ENCODE measurements at places on chromosomes 11 and 22. TPM values are rescaled to one million over a fixed set of nuclear protein-coding genes. Genes with fewer than 3 reads are reported as not detected.

GNAZ gene
- total RNA-seq, result 0.12 TPM

LRRC32 gene
- 0.32 TPM for total RNA-seq

RPS6KB2 gene
- total RNA-seq, result 63.3 TPM

FLRT1 gene
- total RNA-seq, result not detected

FREY1 gene
- total RNA-seq, result 0.93 TPM

UBQLN3 gene
- total RNA-seq, result not detected

Data from activated CD8-positive, alpha-beta memory T cell treated with anti-CD3 and anti-CD28 coated beads, Interleukin-2, amount 10 ng/mL, durations not matched to agents 7 days and 5 days (primary cell).